K562 (cell line): ENCODE measurements at places on chromosomes 6 and 20.

DNA sequence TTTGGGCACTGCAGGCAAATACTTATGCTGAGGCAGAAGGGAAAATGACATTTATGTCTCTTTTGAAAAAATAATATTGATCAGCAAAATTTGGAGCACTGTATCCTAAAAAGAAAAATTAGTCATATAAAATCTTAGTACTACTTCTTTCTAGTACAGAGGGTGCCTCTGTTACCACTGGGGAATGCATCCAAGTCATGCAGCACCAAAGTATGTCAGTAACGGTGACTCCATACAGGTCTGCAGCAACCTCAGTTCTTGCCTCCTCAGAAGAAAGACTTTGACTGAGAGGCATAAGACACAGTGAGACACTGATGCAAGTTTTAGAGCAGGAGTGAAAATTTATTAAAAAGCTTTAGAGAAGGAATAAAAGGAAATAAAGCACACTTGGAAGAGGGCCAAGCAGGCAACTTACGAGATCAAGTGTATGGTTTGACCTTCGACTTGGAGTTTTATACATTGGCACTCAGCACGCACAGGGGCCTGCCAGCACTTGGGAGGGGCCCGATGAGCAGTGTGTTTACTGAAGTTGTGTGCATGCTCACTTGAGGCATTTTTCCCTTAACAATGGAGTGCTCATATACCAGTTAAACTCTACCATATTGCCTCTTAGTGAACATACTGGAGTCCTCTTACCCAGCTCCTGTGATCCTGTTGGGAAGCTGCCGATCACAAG, 1244.8 kb downstream of the EPHA7 start:
- DNase-seq: no peak

GRCh38 chr6:118659513-118660217, 8.3 kb upstream of the CEP85L start:
- DNase-seq: no peak

- DNase-seq: no peak
These were observed 47.4 kb upstream of the DSN1 start for GRCh38 chr20:36820928-36821327.

GRCh38 chr20:43987531-43987930, 72.9 kb downstream of the TOX2 start:
- DNase-seq: no peak

DNA sequence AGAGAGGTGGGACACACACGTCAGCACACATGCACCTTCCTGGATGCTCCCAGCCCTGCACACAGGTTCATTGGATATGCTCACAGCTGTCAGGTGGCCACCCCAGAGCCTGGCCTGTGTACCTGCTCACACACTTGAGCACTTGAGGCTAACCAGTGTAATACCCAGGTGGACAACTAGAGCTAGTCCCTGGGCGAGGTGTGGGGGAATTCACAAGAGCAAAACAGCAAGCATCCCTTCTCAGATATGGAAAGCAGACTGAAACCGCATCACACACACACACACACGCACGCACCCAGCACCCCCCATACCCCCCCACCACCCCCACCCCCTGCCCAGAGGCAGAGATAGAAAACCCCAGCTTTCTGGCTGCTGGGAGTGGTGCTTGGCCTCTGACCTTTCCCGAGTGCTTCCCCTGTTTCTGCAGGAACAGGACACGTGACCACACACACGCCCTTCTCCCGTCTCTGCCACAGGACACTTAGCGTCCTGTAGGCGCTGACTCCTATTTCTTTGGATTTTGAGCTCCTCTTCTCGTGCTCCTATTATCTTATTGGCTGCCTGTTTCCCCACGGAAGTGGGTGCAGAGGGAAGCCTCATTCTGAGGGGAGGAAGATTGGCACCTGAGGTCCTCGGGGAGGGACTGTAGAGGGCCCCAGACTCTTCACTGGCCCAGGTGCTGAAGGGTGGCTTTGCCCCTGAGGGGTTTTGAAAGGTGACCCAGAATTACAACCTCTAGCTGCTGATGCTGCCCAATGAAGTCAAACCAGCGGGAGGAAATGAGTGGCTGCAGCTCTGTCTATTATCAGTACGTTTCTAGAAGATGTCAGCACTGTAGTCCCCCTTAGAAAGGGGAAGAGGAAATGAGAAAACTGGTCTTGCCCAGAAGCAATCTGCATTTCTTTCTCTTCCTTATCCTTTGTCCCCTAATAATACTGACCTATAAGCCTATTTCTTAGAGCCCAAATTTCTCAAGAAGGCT, 65.8 kb downstream of the SYTL3 start:
- DNase-seq: peak; percentile 38

GRCh38 chr6:25027221-25027916, 91.6 kb upstream of the RIPOR2 start:
- no peak for DNase-seq

GRCh38 chr6:45920819-45921511, 94.7 kb downstream of the CLIC5 start:
- DNase-seq: no peak

DNA sequence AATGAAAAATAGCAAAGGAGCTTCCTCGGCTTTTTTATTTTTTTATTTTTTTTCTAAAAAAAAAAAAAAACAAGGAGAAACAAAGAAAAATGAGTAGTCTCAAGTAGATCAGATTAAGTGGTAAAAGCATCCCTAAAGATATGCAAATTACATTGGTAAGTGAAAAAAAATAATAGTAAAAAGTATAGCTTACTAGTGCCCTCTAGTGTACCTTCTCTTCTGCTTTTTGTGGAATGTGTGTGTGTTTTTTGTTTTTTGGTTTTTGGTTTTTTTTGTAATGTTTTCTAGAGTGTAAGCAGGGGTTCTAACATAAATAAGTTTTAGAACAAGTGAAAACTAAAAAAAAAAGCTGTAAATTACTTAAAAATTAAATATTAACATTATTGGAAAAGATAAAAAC, 1062.0 kb downstream of the HACE1 start:
- DNase-seq: no peak

- DNase-seq: no peak
These were observed 404.9 kb upstream of the SOX4 start for GRCh38 chr6:21188505-21189223.

- DNase-seq: peak; percentile 2
These were observed at the start of gene MOXD1 for GRCh38 chr6:132400883-132401617. MOXD1 (minus strand) TSS chr6:132401475; CDS start chr6:132401426, 49 bp downstream.

GRCh38 chr20:8587251-8587650, 455.2 kb downstream of the PLCB1 start:
- no peak for DNase-seq

- DNase-seq: peak; percentile 92
These were observed 5.5 kb upstream of the ARMC12 start for GRCh38 chr6:35731414-35731735.

DNA sequence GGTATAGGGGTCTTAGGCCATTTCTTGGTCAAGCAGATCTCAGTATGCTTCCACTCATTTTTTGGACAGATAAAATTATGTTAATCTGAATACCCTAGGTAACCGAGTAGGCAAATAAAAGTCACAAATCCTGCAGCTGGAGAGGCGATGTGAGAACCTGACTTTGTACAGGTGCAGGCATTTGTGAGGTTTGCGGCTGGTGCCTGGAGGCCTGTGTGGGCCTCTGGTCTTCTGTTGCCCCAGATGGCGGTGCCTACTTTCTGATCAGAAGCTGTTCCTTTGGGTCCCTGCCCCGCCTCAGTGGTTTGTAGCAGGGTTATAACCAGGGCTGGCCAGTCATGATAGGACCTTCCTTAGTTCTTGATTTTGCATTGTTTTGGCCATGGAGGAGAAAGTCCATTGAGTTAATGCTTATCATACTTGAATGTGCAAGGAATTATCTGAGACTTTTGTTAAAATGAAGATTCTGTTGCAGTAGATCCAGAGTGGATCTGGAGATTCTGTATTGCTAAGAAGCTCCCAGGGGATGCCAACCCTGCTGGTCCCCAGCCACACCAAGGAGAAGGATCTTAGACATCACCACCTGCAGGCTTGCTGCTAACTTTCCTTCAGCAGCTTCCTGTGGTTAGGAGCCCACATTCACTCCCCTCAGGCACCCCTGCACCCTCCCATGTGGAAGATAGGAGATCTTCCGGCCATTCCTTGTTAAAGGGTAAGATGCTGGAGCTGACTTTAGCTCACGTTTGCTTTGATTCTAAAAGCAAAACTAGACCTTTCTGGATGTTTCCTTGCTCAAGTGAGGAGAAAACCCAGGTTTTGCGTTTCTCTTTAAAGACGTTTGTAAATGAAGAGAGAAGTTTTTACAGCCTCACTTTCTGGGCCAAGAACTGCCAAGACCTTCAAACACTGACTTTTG, 50.7 kb downstream of the LRRC1 start:
- DNase-seq: no peak

- DNase-seq: no peak
These were observed 2.8 kb upstream of the TFAP2A start for GRCh38 chr6:10417681-10418104.

GRCh38 chr6:15313367-15313766, 67.5 kb downstream of the JARID2 start:
- no peak for DNase-seq
